Temporal lobe (tissue), 4 donors: ENCODE measurements at places on chromosomes 11 and 22. TPM values are rescaled to one million over a fixed set of nuclear protein-coding genes. Genes with fewer than 3 reads are reported as not detected.

Gene KDM4E
- not detected for total RNA-seq

Gene KCTD14
- 1.5 TPM for total RNA-seq

Gene MRPL21
- 31.0 TPM for total RNA-seq

Gene KRTAP5-10
- total RNA-seq, result not detected

Gene MMP27
- total RNA-seq, result not detected
